AG04450 (cell line): ENCODE measurements at places on chromosomes 2 and 18.

DNA sequence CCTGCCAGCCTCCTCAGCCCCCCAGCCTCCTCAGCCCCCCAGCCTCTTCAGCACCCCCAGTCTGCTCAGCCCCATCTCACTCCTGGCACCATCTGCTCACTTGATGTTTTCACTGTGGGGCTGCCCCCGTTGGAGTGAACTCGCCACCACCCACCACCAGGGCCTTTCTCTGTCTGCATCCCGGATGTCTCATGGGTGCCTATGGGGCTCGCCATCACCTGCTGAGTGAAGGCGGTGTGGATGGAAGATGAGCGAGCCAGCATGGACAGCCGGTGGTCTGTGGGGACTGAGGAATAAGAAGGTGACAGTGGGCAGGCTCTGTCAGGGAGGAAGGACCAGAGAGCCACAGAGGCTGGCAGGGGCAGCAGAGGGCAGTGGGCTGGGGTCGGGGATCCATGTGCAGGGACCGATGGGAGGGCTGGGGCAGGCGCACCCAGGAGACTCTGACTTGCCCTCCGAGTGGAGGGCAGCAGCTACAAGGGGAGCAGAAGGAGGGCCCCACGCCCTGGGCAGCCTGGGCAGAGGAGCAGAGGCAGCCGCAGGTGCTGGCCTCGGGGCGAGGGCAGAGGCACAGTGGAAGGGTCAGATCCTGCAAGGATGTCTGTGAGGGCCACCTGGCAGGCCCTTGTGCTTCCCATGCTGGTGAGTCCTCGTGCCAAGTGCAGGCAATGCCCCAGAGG lies 74.7 kb upstream of the ODC1 start:
- DNase-seq: no peak

DNA sequence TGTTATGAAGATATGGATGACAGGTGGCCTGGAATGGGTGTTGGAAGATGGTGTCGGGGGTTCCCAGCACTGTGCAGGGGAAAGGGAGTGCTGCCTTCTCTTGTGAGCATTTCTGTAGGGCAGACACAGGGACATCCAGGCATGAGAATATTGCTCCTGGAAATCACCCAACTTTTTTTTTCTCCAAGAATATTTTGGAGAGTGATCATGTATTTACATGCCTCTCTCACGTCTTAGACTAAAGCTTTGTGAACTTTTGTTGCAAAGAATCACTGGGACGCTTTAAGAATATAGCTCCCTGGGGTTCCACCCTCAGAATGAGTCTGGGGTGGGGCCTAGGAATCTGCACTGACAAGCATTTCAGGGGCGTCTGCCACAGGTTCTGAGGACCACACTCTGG lies 68.7 kb downstream of the VWA3B start:
- no peak for DNase-seq

DNA sequence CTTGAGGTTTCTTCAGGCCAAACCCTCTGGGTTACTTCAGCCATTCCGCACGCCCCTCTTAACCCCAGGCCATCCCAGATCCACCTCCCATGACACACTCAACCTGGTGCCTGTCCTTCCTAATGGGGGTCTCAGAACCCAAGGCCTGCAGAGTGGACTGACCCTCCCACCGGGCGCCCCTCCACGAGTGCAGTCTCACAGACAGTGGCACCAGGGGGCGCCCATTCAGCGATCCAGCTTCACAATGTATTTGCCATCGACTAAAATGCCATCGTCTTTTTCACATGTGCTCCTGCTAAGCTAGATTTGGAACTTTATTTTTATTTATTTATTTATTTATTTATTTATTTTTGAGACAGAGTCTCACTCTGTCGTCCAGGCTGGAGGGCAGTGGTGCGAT lies 38.5 kb downstream of the INPP5D start:
- no peak for DNase-seq

DNA sequence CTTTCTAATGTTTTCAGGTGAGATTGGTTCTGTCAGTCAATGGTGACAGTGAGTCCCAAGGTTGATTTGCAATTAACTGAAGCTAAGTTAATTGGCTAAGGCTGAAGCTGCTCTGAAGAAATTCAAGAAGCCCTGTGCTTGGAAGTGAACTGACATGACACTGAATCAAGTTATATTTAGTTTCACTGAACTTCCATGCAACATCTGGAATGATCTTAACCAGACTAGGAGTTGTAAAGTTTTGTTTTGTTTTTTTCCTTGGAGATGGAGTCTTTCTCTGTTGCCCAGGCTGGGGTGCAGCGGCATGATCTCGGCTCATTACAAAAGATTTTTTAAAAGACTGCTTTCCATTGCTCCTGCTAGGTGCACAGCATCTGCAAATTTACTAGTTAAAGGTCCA lies 11.4 kb downstream of the SERPINB5 start:
- DNase-seq: no peak

GRCh38 chr2:103823847-103824246 lies 1030.1 kb upstream of the POU3F3 start:
- no peak for DNase-seq

DNA sequence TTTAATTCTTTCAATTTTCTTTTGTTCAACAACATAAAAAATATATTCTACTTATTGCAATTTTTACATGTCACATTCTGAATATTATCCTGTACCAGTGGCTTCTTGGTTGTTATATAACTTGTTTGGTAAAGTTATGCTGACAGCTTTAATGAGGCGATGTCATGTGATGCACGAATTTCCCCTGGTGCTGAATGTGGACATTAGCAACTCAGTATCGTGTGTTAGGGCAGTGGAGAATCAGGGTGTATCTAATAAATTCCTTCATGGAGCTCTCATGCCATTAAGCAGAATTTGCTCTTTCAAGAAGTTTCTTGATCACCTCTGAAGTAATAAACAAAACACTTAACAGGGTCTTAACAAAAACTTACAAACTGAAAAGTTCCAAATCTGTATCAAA lies 99.6 kb upstream of the DNMT3A start:
- DNase-seq: no peak
